ENCODE measurements at places on chromosomes 5 and 9. TPM values are rescaled to one million over a fixed set of nuclear protein-coding genes. Genes with fewer than 3 reads are reported as not detected.

DNA sequence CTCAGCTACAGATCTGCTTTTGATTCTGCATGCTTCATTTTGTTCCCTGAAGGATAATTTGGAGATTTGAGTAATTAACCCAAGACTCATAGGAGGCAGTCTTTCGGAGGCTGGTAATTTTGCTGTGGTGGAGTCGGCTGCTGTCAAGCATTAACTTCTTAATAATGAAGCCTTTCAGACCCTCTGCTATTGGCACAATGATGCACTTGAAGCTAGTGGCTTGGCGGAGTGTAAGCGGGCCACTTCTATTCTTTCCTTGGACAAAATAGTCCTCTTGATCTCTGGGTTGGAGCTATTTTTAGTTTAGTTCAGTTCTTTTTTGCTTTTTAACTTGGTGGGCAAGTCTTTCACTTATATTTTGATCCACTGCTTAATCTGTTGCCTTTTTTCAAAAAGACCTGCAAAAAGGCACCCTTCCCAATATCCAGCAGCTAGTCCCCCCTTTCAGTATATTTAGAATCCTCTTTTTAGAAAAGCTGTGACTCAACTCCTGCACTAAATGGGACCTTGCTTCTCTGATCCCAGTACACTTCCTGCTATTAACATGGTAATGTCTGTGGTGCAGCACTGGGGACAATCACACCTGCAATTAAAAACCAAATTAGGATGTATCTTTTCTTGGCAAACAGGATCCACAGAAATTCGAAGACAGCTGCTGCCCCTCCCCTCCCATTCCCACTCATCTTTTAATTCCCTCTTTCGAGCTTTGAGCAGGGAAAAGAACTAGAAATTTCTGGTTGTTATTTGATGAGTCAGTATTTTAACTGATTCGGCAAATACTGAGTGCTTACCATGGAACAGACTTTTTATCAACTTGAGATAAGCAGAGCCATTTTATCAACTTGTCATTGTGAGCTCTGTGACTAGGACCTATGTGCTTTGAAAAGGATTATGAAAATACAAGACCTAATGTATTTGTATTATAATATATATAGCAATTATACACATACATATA is 169.4 kb upstream of the ANKRD55 start:
- DNase-seq: no peak

Gene TAF11L5
- not detected for total RNA-seq

- peak; percentile 61 for DNase-seq
Observed at GRCh38 chr9:77433675-77434445, 214.3 kb downstream of the GNA14 start.

GRCh38 chr9:89815903-89816573 is 211.2 kb downstream of the GADD45G start:
- DNase-seq: no peak

DNA sequence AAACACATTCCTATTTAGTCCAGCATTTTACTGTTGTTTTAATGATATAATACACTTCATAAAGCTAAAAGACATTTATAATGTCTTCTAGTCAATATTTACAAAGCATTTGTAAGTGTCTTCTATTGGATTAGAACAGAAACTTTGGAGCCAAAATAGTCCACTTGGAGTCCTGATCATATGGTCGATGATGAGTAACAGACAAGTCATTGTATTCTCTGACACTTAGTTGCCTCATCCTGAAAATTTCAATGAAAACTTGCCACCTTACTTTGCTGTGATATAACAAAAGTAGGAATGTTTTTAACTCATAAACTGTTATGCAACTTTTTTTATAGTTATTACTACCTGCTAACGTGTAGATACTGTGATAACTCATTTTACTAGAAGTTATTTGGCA is 132.5 kb downstream of the GABRB2 start:
- DNase-seq: peak; percentile 46

Gene RASGEF1C
- total RNA-seq: not detected

DNA sequence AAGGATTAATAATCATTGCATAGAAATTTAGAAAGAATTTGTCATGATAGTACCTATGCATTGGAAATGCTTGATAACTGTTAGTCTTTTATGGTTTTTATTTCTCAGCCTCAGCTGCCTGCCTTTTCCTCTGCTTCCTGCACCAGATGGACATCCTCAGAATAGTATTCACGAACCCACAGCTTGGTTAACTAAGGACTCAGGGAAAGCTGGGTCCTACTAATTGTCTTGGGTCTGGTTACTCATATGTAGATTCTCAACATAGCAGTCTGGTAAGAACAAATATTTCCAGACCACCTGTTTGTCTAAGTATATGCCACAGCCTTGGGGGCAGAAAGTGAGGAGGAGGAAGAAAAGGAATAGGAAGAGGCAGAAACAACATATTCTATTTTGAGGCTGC is 464.5 kb upstream of the SMARCA2 start:
- no peak for DNase-seq

Gene HMCN2
- total RNA-seq: not detected

Gene PDE4D
- total RNA-seq: 85.0 TPM

- DNase-seq: no peak
Observed at GRCh38 chr5:174922955-174923354, 198.6 kb downstream of the MSX2 start.
